RPMI8226 (cell line): ENCODE measurements at places on chromosomes 12 and 14.
A peak's percentile ranks its signal among the peaks of the same experiment; 100 is the strongest.

DNA sequence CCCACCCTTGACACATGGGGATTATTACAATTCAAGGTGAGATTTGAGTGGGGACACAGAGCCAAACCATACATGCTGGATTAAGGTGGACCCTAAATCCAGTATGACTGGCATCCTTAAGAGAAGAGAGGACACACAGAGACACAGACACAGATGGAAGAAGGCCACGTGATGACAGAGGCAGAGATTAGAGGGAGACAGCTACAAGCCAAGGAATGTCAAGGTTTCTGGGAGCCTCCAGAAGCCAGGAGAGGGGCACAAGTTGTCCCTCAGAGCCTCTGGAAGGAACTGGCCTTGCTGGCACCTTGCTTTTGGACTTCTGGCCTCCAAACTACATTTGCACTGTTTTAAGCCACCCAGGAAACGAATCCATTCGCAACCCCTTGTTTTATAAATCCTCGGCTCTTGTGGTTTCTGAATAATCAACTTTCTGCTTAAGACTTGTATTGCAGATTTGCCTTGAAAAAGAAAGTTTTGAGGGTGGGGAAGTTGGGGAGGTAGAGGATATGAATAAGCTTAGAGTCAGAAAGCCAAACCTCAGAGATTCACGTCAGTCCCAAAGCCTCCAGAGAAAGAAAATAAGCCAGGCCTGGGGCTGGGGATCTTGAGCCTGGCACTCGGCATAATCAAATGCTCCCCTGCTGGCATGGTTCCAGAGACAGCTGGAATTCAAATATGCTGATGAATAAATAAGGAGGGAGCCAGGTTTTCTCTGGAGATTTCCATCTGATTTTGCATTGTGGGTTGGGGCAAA lies 224.2 kb upstream of the PWP1 start:
- no peak for DNase-seq

DNA sequence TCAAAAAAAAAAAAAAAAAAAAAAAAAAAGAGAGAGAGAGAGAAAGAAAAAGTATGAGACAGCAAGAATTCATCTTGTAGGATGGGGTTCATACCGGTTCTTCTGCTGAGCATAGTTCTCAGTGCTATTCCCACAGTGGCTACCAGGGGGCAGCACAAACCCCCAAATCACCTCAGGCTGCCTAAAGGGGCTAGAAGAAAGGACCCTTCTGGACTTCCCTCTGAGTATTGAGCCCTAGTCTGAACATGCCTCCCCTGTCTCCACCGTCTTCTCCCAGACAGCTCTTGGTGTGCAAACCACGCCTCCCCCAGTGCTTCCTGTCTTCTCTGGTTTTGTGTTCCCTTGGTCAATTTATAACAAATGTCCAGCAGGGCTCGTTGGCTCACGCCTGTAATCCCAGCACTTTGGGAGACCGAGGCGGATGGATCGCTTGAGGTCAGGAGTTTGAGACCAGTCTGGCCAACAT lies 31.3 kb upstream of the SMUG1 start:
- peak; percentile 60 for DNase-seq

GRCh38 chr12:91044586-91044985 lies 13.2 kb downstream of the KERA start:
- DNase-seq, result no peak

- peak; percentile 59 for DNase-seq
Measured at GRCh38 chr12:24960222-24960855, 11.4 kb upstream of the BCAT1 start.

DNA sequence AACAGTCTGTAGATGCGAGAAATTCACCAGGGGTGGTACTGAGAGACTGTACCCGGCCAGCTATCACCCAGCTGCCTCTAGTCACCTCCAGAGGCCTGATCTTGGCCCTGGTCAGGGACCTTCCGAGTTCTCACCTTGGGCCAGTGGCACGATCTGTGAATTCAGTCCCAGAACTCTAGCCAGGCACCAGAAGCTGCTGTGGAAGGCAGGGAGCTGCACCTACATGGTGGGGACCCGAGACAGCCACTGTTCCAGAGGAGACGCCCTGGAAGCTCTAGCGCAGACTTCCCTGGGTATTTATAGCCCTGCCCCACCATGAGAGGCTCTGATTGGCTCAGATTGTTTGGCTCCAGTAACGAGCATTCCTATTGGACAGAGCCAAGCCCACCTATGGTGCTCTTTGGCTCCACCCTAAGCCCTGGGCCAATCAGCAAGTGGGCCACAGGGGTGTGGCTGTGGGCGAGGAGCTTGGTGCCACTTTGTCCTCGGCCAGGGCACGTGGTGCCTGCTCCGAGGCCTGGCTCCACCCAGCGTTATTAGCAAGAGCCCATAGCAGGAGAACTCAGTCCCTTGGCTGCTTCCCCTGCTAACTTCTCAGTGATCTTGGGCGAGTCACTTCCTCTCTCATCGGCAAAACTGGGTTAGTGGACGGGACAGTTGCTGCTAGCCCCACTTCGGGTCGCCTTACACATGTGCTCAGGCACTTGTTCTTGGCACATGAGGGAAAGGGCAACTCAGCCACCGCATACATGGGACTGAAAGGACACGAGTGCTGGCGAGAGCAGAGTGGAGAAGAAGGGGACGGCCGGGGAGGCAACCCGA lies 89.0 kb upstream of the BCL11B start:
- no peak for DNase-seq

- DNase-seq, result no peak
Measured at GRCh38 chr12:104050436-104050835, 449 bp upstream of the GLT8D2 start.

DNA sequence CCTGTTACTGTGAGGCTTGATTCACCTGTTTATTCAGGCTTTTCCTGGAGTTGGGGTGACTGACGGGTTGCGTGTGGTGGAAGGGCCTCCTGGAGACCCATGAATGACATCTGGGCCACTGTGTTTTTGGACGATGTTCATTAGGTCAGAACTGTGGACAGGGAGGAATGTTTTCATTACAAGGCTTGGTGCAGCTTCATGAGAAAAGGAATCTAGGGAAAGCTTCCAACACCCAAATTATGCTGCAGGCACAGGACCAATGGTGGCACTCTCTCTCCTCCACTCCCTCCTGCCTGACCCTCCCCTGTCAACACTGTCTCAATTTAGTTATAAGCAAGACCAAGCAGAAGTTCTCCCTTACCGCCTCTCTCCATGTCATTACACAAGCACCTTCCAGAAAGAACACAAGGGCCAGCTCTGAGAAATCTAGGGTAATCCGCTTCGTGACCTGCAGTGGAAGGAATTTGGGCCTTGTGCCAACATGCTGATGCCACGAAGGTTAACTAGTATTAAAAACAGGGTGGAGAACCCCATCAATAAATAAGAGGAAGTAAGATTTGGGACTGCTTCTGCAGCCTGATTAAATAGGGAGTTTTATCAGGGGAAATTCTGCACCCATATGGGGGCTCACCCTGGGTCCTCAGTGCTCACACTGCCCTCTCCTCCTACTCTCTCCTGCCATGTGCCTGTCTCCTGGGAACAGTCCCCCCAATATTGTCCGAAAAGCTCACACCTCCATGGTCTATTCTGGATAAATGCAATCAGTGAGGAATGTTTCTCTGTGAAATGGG lies 200.3 kb downstream of the KTN1 start:
- DNase-seq, result peak; percentile 27

DNA sequence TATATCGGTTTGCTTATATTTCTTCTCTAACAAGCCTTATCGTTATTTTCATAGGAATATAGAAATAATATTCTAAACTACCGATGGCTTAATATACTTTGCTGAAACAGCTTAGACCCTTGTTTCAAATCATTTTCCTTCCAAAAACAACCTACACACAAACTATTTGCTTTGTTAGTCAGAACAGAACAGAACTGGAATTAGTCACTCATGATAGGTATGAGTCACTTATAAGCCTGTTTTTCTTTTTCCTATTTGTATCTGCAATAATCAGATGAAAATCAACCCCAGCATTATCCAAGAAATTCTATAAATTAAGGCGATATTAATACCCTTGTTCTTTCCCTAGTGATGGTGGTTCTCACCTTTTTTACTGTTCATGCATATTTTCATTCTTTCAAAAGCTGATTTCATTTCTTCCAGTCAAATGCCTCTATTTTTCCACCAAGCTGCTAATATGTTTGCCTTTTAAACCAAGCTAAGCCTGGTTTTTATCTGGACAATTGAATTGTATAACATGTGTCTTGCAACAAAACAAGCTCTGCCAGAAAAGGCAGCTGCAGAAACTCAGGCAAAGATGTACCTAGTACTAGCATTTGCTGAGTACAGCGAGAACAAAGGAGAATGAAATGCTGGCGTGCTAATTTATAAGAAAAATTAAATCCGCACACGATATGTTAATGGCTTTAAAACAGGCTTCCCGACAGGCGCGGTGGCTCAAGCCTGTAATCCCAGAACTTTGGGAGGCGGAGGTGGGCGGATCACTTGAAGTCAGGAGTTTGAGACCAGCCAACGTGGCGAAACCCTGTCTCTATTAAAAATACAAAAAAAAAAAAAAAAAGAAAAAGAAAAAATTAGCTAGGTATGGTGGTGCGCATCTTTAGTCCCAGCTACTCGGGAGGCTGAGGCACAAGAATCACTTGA lies 1418.2 kb downstream of the AACS start:
- DNase-seq, result no peak

DNA sequence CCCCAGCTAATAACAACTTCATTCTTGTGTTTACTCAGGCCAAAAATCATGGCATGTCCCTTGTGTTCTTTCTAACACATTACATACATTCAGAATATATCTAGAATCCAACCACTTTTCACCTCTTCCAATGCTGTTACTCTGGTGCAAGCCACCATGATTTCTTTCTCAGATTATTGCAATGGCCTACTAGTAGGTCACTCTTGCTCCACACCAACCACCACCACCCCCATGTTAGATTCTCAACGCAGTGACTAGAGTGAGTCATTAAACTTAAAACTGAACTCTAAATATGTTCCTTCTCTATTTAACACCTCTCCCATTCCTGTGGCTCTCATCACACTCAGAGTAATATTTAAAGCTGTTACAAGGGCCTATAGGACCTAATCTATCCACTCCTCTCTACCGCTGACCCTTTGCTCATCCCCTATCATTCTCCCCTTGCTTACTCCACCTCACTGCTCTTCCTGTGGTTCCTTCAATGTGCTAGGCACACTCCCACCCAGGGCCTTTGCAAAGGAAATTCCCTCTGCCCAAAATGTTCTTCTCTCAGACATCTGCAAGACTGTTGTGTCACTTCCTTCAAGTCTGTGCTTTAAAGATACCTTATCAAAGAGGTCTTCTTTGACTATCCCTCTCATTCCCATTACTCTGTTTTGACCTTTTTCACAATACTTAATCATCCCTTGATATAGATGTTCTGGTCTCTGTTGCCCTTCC lies 6.6 kb downstream of the RTN1 start:
- DNase-seq, result no peak

DNA sequence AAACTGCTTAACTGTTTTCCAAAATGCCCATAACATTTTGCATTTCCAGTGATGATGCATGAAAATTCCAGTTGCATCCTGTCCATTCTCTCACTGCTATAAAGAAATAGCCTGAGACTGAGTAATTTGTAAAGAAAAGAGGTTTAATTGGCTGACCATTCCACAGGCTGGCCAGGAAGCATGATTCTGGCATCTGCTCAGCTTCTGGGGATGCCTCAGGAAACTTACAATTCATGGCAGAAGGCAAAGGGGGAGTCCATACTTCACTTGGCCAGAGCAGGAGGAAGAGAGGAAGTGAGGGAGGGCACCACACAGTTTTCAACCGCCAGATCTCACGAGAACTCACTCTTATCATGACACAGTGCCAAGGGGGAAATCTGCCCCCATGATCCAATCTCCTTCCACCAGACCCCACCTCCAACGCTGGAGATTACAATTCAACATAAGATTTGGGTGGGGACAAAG lies 18.2 kb upstream of the CLEC2D start:
- peak; percentile 44 for DNase-seq

DNA sequence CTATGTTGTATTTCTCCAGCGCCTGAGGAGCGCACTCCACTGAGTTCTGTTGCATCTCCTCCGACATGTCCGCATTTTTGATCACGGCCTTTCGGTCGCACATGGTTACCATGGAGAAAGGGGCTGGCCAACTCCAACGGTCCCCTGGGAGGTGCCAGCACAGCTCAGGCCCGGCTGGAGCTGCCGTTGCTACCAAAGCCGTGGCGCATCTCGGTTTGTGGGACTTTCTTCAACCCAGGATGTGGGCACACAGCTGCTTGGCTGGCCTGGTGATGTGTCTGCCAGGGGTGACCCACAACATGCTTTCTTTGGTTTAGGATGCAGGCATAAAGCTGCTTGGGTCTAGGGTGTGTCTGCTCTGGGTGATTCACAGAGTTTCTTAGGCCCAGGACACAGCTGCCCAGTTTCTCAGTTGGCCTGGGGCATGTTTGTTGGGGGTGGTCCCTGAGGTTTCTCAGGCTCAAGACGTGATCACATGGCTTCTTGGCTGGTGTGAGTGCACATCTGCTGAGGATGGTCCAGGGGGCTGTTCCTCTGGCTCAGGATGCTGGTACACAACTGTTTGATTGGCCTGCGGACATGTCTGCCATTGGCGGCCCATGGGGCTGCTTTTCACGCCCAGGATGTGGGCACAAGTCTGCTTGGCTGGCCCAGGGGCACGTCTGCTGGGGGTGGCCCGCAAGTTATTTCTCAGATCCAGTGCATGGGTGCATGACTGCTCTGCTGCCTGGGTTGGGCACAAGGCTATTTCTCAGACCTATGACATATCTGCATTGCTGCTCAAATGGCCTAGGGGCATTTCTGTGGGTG lies 25.9 kb upstream of the GTF2A1 start:
- DNase-seq, result no peak

DNA sequence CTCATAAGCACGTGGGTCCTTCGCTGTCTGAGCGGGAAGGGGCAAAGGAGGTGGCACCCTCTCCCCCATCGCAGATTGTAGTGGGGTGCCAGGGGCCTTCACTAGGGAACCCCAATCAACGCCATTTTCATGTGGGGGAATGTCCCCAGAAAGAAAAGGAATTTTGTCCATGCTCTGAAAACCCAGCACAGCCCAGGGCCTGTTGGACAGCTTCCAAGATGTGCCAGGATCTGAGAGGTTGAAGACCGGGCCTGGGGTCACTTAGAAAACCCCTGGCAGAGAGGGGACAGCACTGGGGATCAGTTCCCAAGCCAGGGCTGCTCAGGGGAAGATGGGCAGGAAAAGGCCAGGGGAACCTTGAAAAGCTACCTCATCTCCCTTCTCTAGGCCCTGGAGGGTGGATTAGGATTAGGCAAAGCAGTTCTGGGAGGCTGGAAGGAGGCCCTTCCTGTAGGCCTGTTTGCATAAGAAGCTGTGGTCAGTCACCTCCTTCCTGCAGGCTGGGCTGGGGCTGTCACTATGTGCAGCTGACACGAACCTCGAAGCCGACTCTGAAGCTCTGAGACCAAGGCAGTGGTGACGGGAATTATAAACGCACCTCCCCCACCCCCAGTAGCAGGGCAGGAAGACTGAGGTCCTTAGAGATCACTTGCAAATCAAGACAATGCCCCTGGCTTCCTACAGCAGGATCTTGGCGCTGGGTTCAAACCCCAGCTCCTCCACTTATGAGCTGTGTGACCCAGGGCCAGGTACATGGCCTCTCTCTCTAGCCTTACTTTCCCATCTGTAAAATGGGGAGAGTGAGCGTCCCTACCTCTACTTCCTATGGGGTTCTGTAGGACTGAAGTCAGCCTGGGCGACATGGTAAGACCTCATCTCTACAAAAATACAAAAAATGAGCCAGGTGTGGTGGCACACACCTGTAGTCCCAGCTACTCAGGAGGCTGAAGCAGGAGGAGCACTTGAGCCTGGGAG lies 29.0 kb downstream of the TESC start:
- no peak for DNase-seq

- DNase-seq, result no peak
Measured at GRCh38 chr12:125907351-125907750, 842.1 kb downstream of the AACS start.
